ENCODE measurements at places on chromosomes 12 and 14.

GRCh38 chr14:22213120-22213519 lies 375.9 kb downstream of the DAD1 start:
- DNase-seq, result no peak

GRCh38 chr14:63551332-63551731 lies 8.2 kb upstream of the PPP2R5E start:
- DNase-seq, result no peak

DNA sequence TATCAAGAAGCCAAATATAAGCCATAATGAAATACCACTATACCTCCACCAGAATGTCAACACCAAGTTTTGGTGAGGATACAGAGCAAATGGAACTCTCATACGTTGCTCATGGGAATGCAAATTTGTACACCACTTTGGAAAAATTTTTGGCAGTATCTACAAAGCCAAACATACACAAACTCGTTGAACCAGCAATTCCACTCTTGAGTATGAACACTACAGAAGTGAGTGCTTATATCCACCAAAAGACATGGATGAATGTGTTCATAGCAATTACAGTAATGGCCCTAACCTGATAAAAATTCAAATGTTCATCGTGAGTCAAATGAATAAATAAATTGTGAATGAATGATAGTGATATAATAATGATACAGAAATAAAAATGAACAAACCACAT lies 24.8 kb downstream of the C12orf71 start:
- DNase-seq, result no peak

- no peak for DNase-seq
Measured at GRCh38 chr14:104401785-104402184, 177.8 kb upstream of the C14orf180 start.

DNA sequence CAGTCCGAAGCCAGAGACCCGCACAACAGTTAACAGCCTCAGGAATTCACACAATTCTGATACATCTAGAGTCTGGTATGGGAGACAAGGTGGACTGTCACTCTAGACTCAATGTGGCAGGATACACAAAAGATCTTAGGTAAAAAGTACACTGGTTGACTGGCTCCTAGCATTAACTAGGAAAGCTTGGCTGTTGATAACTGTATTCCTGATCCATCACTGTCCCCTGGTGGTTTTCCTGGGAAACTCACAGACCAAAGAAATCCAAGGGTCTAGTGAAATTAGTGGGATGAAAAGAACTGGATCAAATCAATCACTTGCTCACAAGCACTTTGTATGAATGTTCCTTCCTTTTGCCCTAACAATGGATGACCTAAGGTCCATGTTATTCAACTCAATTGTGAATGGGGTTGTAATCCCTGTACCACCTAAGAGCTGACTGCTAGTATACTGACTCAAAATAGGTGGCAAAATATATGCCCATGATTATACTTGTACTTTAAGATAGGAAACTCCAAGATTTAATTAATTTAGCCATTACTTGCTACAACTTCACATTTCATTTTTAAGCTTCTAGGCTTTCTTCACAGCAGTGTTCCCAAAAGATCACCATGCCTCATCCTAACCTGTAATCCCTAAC lies 14.0 kb downstream of the NPC2 start:
- DNase-seq, result no peak

GRCh38 chr14:75748336-75748735 lies 87.3 kb downstream of the TTLL5 start:
- no peak for DNase-seq

DNA sequence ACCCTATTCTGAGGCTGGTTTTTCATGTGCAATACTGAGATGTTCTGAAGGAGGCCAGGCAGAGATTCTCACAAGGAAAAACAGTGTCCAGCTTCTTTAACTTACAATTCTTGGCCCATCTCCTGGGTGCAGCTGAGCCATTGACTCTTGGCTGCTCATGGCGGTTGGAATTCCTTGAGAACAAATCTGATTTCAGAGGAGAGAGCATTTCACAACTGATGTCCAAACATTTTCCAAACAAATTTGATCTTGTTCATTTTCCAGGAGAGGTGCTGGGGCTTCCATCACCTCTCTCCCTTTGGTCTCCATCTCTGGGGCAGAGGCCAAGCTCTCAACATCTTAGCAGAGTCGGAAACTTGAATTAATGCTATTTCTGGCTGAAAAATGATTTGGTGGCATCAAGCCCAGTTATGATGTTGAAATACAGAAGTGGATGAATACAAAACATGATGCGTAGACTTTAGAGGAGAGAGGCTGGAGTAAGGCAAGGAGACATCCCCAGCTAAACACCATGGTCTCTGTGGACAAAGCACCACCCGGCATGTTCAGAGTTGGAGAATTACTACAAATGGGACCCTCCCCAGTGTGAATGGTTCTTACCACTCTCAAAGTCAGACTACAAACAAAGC lies 593.0 kb downstream of the VRK1 start:
- DNase-seq, result no peak

DNA sequence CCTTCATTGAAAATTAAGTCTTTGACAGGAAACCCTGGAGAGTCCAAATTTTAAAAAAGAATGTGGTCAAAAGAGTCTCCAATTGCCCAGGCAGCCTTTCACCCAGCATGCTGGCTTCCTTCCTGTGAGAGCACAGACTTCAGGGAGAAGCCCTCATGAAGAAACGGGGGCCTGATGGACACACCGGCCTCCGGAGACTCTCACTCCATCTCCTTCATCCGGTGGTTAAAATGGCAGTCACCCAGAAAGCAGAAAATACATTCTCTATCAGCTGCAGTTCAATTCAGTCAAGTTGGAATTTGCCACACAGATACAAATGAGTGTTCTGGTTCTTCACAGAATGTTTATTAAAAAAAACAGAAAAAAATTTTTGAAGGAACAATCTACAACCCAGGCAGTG lies 56.5 kb downstream of the CPM start:
- no peak for DNase-seq

- DNase-seq, result no peak
Measured at GRCh38 chr12:43988838-43989560, 153.1 kb downstream of the TMEM117 start.

- no peak for DNase-seq
Measured at GRCh38 chr14:104982548-104983230, 2.9 kb upstream of the CLBA1 start.

DNA sequence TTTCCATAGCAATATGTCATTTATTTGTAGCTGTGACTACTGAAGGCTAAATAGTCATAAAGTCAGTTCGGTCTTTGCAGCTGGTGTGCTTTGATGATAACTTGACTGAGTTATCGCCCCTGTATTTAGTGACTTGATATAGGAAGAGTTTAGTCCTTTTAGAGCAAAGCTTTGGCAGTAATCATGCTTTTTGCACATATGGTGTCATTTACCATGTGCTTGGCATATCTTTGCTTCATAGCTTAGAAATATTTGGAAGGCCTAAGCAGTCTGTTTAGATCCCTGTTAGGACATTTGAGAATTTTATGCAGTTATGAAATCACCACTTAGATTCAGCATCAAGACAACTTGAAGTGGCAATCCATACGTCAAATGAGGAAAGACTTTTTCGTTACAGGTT lies 31.6 kb downstream of the POLR3B start:
- DNase-seq, result no peak

DNA sequence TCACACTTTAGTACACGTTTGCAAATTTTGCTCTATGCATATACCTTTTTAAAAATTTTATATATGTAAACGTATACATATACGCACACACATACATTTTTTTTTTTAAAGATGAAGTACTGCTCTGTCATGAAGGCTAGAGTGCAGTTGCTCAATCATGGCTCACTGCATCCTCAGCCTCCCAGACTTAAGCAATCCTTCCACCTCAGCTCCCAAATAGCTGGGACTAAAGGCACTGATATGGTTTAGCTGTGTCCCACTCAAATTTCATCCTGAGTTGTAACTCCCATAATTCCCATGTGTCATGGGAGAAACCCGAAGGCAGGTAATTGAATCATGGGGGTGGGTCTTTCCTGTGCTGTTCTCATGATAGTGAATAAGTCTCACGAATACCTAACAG lies 220.8 kb upstream of the CAND1 start:
- no peak for DNase-seq

GRCh38 chr14:100850841-100851585 lies 25.1 kb downstream of the MEG3 start:
- DNase-seq, result peak; percentile 83
